Cerebellum (tissue), 4 donors: ENCODE measurements at places on chromosomes 3 and 15. TPM values are rescaled to one million over a fixed set of nuclear protein-coding genes. Genes with fewer than 3 reads are reported as not detected.

Gene TGM4
- total RNA-seq = not detected

Gene CPNE4
- 18.0 TPM for total RNA-seq

Gene EFHB
- total RNA-seq = 0.64 TPM

Gene FRMD4B
- total RNA-seq = 37.7 TPM

Gene LIPH
- total RNA-seq = not detected

Gene GPR171
- not detected for total RNA-seq

Gene IL17RC
- total RNA-seq = 12.8 TPM

Gene NR1I2
- 0.36 TPM for total RNA-seq

Gene SLC22A13
- 1.4 TPM for total RNA-seq

Gene BAHD1
- total RNA-seq = 6.3 TPM

Gene FANCD2
- total RNA-seq = 12.1 TPM

Gene PIERCE2
- 2.5 TPM for total RNA-seq

Gene CYP1A1
- total RNA-seq = 0.18 TPM
